ENCODE measurements at places on chromosomes 6 and 20.

- peak; percentile 64 for DNase-seq
Measured at GRCh38 chr20:36541227-36541767, at the start of gene MYL9. TSS of gene MYL9 (plus strand) at chr20:36541519. CDS start at chr20:36544885, 3,366 bp downstream.

DNA sequence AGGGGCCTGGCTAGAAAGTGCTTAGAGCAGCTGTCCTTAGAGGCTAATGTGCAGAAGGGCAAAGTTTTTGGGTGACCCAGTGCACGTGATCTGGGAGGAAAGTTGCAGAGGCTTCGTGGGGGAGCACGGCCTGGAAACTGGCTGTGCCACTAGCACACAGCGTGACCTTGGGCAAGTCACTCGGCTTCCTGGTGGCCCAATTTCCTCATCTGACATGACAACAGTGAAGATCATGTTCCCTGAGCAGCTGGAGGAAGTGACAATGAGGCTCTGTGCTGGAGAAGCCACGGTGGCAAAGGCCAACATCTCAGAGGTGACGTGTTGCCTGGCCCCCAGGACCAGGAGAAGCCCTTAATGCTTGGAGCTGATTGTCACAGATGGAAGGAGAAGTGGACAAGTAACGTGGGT, 99.5 kb downstream of the FOXC1 start:
- DNase-seq: no peak

DNA sequence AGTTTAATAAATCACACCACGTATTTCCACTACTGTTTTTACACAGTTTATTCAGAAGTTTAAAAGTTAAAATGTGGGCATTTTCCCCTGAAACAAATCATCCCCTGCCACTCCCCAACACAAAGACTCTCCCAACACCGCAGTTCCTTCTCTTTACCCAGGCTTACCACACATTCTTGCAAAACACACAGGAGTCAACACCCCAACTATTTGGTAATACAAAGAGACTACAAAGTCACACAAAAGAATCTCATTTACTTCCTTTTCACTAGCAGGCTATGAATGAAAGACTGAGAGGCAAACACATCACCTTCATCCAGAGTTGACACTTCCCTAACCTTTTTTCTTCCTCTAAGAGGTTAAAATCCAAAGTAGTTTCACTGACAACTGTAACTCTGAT, 51.1 kb downstream of the KCTD20 start:
- DNase-seq: no peak

DNA sequence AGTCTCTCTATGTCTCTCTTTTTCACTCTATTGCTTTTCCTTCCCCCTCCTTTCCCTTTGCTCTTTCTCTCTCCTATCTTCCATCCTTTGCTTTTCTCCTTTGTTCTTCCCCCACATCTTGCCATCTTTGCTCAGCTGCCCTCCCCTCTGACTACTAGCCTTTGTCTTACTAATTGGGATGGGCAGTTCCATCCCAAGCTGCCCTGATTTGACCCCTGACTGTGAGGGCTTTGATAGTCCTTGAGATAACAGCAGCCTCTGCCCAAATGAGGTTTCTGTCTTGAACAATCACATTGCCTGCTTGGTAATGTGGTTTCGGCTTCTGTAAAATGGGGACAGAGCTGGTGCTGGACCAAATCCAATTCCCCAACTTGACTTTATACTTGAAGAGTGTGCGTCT, 327.7 kb downstream of the DHX35 start:
- DNase-seq: no peak

- no peak for DNase-seq
Measured at GRCh38 chr6:23713211-23713610, 412.8 kb upstream of the NRSN1 start.

GRCh38 chr6:100134297-100134696, 140.3 kb upstream of the MCHR2 start:
- no peak for DNase-seq

DNA sequence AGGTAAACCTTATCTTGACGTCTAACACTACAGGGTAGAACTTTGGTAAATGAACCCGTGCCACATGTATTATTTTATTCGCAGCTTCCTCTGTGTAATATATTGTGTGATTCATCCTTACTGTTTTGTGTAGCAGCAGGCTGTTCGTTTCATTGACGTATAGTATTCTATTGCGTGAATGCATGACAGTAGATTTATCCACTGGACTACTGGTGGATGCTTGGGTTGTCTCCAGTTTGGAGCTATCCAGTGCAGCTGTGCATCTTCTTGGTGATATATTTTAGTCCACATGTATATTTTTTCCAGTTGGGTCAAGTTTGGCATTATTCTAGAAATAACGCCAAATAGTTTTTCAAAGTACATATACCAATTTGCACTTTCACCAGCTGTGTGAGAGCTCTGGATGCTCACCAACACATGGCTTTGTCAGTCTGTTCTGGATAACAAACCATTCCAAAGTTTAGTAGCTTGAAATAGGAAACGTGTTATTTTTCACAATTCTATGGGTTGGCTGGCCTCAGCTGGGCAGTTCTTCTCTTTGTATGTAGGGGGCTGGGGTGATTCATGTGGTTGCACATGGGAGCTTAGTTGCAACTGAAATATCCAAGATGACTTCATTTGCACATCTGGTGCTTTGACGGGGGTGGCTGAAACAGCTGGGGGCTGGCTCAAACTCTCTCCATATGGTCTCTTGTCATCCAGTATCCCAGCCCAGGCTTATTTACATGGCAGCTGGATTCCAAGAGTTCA, 9.3 kb downstream of the ECT2L start:
- no peak for DNase-seq

Data from kidney glomerular epithelial cell (primary cell).